ENCODE measurements at places on chromosomes 11 and 22.

GRCh38 chr22:23058481-23059283 is 11.6 kb upstream of the GNAZ start:
- DNase-seq = no peak

- DNase-seq = no peak
Observed at GRCh38 chr11:65418431-65418680, 4.2 kb upstream of the NEAT1 start.

- DNase-seq = no peak
Observed at GRCh38 chr11:134845474-134846327, 433.7 kb upstream of the B3GAT1 start.

DNA sequence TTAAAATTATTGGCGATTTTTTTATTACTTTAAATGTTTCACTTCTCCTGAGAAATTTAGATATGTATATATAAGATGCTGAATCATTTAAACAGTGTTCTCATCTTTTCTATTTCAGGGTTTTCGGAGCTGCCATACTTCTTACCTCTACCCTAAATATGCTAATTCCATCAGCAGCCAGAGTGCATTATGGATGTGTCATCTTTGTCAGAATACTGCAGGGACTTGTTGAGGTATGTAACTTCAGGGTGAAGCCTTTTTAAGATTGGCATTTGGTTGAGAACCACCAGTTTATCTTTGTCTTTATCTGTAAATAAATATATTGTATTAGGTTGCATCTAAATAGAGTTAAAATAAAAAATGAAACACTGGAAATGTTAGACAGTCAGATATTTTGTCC is 21.1 kb downstream of the SLC17A6 start:
- DNase-seq = no peak

- DNase-seq = peak; percentile 90
Observed at GRCh38 chr11:95705485-95706124, 84.0 kb downstream of the FAM76B start.

DNA sequence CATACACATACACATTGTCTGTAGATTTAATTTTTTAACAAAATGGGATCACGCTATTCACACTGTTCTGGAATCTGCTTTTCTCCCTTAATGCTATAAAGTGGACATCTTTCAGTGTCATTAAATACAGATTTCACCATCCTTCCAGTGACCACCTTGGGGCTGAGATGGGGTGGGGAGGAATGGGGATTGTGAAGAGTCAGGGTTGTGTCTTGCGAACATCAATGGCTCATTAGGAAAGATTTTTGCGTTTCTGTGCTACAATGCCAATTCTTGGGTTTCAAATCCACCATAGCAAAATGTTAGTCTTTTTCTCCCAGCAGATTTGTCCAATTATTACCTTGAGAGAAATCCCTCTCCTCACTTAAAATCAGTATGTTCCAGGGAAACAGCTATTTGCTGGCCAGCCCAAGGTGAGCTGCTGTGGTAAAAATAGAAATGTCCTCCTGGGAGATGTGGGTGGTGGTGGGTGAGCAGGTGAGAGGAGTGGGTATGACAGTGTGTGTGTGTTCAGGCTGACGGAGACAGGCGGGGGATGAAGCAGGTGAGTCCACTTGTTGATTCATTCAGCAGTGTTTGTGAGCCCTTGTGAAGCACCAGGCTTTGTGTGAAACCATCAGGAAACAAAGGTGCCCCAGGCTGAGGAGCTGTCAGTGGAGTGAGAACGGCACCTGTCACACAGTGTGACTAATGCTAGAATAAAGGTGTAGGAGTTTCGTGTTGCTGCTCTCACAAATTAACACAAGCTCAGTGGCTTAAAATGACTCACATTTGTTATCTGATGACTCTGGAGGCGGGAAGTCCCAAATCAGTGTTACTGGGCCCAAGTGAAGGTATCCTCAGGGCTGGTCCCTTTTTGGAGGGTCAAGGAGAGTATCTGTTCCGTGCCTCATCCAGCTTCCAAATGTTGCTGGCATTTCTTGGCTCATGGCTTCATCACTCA is 1.7 kb upstream of the CBX6 start:
- no peak for DNase-seq

DNA sequence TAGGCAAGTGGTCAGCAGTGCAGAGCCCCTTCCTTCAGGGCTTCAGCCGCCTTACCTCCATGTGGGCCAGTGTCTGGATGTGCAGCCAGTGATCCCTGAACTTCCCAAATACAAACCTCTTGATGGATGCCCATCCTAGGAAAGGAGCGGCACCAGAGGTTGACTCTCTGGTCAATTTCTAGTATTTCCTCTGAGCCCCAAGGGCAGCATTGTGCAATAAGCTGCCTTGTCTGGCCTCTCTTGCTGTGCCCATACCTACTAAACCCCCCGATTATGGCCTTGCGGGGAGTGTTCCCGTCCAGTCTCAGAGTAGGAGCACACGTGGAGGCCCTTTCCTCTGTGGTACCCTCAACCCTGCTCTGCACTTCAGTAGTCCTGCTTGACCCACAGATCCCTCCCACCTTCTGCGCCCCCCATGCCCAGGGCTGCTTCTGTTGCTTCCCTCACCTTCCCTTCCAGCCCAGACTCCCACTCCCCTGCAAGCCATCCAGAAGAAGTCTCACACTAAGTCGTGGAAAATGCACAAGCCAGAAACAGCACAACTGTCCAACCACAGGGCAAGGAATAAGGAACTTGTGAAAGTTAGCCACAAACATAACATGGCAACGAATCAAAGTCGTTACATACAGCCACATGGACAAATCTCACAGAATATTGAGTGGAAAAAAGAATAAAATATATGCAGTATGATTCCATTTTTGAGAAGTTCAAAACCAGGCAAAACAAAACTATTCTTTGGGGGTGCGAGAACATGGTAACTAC is 39.6 kb upstream of the HORMAD2 start:
- DNase-seq = no peak

DNA sequence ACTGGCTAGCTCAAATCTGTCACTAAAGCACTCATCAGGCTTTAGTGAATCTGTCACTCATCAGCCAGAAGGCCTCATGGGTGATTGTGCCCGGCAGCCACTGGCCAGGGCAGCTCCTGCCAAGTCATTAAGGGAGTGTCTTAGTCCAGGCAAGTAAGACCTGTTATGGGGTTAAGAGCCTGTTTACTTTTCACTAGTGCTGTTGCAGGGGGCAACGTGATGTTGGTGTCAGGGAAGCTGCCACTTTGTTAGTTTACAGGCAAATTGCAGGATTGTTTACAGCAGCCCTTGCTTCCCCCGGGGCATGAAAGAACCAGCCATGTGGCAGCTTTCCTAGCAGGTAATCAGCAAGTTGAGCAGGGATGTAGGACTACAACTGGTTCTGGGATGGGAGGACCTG is 155.6 kb upstream of the NCAM1 start:
- DNase-seq = no peak

- no peak for DNase-seq
Observed at GRCh38 chr11:126791446-126791845, 209.1 kb downstream of the KIRREL3 start.

DNA sequence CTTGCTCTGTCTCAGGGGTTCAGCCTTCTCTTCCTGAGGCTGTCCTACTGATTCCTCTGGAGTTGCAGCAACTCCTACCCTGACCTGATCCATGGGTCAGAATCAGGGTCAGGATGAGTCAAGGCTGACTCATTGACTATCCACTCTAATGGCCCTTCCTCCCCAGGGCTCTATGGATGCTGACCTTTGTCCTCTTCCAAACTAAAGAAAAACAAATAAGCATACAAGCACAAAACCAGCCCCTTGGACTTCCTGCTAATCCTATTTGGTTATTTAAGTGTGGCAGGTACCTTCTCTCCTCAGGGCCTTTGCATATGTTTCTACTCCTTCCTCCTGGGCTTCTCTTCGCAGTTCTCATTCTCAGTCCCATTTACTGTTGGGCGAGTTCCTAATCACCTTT is 204.5 kb upstream of the NAV2 start:
- no peak for DNase-seq

DNA sequence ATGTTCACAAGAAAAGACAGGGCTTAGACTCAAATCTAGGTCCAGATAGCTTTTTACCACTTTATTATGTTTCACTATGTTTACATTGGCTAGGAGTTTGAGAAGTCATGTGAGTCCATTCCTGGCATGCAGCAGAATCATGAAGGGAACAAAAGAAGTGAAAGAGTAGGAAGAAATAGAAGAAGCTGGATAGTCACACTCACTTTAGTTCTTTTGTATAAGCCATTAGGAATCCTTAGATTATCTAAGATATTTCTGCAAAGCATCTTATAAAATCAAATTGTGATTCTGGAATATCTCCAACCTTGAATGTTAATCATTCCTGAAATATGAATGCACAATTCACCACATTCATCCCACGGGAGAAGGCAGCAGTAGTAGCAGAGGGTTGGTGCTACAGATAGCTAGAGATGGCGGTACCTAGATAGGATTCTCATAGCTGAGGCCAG is 31.9 kb downstream of the MAML2 start:
- DNase-seq = no peak

GRCh38 chr22:49880281-49880680 is 26.6 kb downstream of the ZBED4 start:
- DNase-seq = no peak

DNA sequence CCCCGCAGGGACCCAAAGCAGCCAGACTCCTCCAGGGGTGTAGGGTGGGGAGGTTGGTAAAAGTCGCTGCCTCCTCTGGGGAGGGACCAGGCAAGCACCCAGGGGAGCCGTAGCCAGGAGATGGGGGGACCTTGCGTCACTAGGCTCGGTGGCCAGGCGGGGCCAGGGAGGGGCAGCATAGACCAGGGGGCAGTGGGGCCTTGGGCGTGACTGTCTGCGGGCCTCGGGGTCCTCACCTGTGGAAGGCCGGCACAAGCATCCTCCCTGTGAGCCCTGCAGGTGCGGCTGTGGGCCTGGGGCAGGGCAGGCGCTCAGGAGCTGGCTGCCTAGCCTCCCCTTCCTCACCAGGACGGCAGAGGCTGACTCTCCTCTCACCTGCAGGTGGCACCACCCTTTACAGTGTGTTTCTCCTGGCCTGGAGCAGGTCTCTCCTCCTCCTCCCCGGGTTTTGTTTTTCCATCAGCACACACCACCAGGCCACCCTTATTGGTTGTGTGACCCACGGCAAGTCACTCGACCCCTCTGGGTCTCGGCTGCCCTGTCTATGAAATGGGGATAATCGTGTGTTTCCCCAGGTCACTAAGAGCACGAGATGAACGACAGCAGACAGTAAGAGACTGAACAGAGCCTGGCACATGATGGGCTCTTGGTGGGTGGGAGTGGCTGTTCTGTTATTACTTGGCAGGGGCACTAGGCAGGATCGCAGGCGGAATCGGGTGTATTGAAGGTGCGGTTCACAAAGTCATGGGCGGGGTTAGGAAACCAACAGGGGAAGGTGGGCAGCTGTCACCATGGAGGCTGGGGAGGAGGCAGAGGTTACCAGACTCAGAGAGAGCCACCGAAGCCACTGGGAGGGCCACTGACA is 52.7 kb downstream of the FLRT1 start:
- no peak for DNase-seq

GRCh38 chr11:133905677-133906156 is 51.1 kb downstream of the IGSF9B start:
- no peak for DNase-seq

DNA sequence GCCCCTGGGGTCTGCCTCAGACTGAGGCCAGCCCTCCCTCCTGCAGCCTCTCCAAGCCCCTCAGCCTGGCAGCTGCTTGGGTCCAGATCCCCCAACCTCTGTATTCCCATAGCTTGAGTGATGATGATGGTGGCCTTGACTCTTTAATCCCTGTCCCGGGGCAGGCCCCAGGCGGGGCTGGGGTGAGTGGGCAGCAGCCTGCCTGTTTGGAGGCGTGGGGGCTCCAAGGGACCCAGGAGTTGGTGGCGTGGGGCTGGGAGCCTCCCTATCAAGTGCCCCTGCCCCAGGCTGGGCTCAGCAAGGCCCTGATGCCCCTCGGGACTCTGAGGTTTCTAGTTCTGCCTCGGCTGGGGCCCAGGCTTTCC is 22.5 kb downstream of the PPIL2 start:
- DNase-seq = no peak

DNA sequence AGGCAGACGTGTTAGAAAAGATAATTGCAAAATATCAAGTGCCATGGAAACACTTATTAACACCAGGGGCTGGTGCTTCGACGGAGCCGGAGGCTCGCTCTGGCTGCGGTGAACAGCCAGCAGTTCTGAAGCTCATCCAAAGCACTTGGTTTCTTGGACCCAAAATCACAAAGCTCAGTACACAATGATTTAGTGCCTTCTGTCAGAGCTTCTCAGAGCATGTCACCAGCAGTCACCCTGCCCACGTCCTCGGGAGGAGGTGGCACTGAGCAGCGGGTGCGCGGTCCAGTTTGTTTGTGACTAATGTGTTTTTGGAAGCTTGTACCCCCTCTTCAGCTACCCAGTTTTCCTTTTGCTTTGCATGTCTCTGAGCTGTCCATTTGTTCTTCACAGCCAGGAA is 58.7 kb upstream of the KIRREL3 start:
- no peak for DNase-seq

- DNase-seq = no peak
Observed at GRCh38 chr22:19598054-19598855, 74.0 kb upstream of the CLDN5 start.

- no peak for DNase-seq
Observed at GRCh38 chr22:27260087-27260698, 541.4 kb downstream of the MN1 start.

GRCh38 chr11:9512370-9513019 is 51.7 kb downstream of the ZNF143 start:
- DNase-seq = no peak

- no peak for DNase-seq
Observed at GRCh38 chr11:10488934-10489691, 34.0 kb downstream of the AMPD3 start.

DNA sequence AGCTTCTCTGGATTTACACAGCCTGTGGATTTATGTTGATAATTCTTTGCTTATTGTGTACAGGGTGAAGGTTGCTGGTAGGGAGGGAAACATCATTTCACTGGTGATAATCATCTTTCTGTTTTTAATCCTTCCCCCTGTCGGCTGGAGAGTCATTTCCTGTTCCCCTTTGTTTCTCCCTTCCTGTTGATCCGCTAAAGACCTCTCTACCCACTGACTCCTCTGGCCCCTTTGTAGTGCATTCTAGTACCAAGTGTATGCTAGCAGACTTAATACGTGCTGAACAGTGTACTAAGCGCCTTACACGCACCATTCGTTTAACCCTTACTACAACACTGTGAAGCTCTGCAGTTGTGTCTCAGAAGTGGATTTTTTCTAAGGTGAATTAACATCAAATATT is 19.0 kb upstream of the OR9Q1 start:
- DNase-seq = no peak

GRCh38 chr11:62646825-62647608 is 604 bp upstream of the GANAB start:
- DNase-seq = no peak

GRCh38 chr22:48968201-48968959 is 859.3 kb downstream of the BRD1 start:
- DNase-seq = no peak

Measured in bone marrow (tissue), 2 donors.